NCI-H2227 treated with DMSO at 0.1 percent for 48 hours (cell line): ENCODE measurements at places on chromosomes 4 and X.

DNA sequence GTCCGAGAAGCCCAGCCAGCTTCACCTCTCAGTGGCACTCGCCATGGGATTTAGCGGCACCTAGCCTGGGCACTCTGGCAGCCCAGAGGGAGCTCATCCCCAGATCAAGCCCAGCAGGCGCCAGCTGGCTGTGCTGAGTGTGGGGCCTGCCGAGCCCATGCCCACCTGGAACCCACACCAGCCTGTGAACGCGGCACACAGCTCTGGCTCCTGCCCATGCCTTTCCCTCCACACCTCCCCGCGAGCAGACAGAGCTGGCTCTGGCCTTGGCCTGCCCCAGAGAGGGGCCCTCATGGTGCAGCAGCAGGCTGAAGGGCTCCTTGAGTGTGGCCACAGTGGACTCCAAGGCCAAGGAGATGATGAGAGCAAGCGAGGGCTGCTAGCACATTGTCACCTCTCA, 38.0 kb upstream of the AADAT start:
- no peak for DNase-seq

DNA sequence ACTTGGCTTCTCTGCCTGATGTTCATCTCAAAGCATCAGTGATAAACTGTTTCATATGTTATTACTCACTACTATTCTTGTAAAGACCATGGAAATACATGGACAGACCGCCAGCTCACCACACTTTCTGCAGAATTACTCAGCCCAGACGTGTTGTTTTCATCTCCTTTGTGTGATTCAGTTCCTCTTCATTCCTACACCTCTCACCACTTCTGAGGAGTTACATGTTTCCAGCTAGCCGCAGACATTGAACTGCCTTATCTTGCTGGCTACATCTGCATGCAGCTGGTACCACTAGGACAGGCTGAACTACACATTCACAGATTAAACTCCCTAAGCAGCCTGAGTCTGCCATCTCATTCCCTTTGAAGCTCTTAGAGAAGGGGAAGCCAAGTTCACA, 443.2 kb upstream of the FGF16 start:
- DNase-seq: no peak

- DNase-seq: no peak
Measured at GRCh38 chr4:17708992-17709762, 72.2 kb downstream of the FAM184B start.

- no peak for DNase-seq
Measured at GRCh38 chr4:140233791-140234696, 80.1 kb upstream of the MAML3 start.

DNA sequence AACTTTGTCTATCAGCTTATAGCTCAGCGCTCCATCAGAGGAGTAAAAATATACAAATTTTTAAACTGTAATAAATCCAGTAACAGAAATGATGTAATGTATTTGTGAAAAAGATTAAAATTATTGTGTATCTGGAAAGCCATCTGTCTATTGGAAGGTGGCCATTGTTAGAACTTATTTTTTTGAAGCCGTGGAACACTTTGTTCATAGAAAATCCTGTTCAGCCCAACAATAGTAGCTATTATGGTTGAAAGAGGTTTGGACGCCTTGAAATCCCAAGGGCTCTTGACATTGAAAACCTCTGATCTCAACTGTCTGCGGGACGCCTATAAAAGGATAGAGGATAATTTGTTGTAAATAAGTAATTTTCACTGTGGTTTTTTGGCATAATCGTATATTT, 98.3 kb downstream of the RAPGEF2 start:
- peak; percentile 88 for DNase-seq

- DNase-seq: no peak
Measured at GRCh38 chr4:86579941-86580340, 14.2 kb upstream of the PTPN13 start.

- no peak for DNase-seq
Measured at GRCh38 chr4:122845760-122846159, 19.1 kb downstream of the FGF2 start.

- no peak for DNase-seq
Measured at GRCh38 chrX:106899276-106899675, 3.9 kb downstream of the RIPPLY1 start.

- no peak for DNase-seq
Measured at GRCh38 chr4:150051111-150051510, 27.1 kb upstream of the DCLK2 start.

DNA sequence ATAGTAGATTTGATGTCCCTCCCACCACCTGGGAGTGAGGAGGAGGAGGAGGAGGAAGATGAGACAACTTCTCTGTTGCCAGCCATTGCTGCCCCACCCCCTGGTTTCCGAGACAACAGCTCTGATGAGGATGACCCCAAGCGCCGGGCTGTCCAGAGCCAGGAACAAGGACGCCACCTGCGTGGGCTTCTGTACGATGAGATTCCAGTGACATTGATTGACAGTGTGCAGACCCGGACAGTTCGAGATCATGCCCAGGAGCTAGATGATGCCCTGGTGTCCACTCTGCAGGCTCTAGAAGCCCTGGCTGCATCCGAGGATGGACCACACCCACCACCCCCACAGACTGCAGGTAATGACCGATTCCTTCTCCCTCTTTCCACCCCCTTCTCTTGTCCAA, 30.5 kb upstream of the PRPS1 start:
- no peak for DNase-seq

GRCh38 chrX:1536712-1537030, 314 bp downstream of the P2RY8 start:
- no peak for DNase-seq

- no peak for DNase-seq
Measured at GRCh38 chrX:10533696-10534365, 86.6 kb downstream of the MID1 start.

DNA sequence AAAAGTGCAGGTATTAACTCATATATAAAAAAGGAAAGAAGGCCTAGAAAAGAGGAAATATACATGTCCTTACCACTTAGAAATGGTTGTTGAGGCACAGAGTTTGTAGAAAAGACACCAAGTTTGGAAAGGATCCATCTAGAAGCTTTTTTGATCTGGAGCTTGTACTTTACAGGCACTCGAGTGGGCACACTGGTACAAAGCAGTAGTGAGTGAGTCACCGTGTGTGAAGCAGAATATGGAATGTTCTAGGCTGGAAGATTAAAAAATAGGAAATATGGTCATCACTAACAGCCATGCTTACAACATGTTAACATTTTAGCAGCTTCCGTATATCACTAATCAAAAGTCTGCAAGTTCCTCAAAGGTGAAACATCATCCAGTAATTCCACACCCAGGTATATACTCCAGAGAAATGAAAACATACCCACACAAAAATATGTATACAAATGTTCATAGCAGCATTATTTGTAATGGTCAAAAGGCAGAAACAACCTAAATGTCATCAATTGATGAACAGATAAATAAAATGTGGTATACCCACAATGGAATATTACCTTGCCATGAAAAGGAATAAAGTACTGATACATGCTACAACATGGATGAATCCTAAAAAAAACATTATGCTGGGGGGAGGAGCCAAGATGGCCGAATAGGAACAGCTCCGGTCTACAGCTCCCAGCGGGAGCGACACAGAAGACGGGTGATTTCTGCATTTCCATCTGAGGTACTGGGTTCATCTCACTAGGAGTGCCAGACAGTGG, 69.5 kb downstream of the FRYL start:
- DNase-seq: no peak

- no peak for DNase-seq
Measured at GRCh38 chr4:135239964-135240363, 1038.4 kb upstream of the PABPC4L start.

- no peak for DNase-seq
Measured at GRCh38 chrX:30948626-30949025, 59.6 kb upstream of the TAB3 start.

DNA sequence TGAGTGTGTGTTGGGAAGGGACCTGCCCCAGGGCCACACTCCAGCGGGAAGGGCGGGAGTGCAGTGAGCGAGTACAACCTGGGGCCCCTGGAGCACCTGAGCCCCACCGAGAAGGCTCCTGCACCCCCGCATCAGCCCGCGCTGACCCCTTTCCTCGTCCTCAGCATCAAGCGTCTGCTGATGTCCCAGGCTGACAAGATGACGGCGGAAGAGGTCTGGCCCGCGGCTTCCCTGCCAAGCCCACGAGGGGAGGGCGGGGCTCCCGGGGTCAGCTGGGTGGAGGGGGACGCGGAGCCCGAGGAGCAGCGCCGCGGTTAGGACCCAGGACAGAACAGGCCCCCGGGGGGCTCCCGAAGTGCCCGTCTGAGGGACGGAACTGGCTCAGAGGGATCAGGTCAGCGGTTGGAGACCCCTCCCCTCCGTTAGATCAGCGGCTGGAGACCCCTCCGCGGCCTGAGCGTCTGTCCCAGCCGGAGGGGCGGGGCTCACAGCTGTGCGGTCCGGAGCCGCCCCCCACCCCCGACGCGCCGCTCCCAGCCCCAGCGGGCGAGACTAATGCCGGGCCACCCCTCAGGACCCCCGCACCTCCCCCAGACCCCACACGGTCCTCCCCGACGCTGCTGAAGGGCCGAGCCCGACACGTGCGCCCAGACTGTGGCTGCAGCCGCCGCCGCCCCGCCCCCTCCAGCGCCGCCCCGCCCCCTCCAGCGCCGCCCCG, 6.7 kb downstream of the MYL5 start:
- DNase-seq: peak; percentile 5

DNA sequence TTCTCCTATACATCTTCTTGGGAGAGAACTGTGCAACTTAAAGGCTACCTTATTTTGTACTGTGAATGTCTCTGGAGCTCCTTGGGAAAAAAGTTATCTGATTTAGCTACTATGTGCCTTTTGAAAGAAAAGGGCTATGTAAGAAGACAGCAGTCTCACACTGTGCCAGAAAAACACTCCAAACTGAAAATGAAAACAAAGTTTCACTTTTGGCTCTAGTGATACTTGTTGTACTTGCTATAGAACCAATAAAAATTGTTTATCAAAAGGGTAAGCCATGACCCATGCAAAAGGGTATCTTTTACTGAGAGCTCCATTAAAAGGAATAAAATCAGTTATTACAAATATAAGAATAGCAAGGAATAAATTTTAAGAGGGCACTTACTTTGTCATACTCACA, 2270.0 kb downstream of the ARAP2 start:
- DNase-seq: no peak

- no peak for DNase-seq
Measured at GRCh38 chrX:122238801-122239200, 945.3 kb upstream of the GRIA3 start.

- DNase-seq: no peak
Measured at GRCh38 chrX:149461746-149462145, 43.4 kb downstream of the IDS start.

DNA sequence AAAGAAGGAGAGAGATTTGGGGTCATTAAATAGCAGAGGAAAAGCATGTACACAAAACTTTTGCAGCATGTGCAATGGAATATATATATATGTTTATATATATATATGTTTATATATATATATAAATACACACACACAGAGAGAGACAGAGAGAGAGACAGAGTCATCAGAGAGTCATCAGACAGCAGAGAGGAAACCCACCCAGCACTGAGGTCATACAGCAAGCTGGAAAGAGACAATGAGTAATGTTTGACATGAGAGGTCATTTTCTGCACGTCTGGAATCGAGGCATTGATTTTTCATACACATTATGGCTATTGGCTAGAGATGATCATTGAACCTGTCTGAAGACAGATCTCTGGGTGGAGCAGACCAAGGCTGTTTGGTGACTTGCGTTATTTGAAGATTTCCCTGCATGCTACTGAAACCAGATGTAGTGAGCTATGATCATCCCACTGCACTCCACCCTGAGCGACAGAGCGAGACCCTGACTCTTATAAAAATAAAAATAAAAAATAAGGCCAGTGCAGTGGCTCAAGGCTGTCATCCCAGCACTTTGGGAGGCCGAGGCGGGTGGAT, 48.8 kb upstream of the SHOX start:
- no peak for DNase-seq

GRCh38 chr4:63580796-63581475, 828.3 kb downstream of the TECRL start:
- no peak for DNase-seq
